ENCODE measurements at places on chromosomes 7 and 10.

DNA sequence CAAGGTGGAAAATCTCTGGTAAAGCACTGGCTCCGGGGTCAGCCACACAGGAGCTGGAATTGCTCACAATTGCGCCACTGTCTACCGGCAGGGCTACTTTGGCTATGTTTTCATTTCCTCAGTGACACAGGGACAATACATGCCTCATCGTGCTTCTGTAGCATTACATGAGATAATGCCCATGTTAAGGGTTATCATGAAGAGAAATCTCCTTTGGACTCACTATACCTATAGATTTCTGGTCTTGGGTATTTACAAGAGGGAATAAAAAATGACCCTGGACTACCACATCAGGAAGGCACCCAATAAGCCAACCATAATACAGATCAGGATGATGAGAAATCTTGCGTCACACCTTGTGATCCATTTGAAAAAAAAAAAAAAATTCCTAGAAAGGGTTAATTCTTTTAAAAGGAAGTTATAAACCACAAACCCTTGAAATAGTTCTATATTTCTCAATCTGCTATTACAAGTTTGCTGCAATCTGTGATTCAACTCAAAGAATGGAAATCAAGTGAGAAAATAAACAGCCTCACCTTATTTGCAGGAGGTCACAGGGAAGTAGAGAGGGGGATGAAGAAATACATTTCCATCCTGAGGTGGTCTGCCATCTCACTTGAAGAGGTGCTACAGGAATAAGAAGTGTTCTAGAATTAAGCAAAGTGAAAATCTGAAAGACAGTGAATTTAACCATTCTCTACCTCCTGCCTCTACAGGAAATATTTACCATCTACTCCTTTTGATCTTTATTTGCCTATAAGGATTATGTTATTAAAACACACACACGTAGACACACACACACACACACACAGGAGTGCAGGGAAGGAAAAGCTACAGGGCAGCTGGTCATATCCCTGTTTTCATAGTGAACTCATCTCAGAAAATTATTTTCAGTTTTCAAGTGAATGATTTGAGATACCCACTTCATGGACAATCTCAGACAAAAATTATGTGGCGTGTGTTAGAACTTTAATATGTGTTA lies 231.3 kb upstream of the CELF2 start:
- DNase-seq, result no peak

GRCh38 chr7:46630031-46630430 lies 709.0 kb upstream of the IGFBP3 start:
- DNase-seq, result no peak

- no peak for DNase-seq
These were observed 31.9 kb downstream of the PCBD1 start for GRCh38 chr10:70856454-70856853.

DNA sequence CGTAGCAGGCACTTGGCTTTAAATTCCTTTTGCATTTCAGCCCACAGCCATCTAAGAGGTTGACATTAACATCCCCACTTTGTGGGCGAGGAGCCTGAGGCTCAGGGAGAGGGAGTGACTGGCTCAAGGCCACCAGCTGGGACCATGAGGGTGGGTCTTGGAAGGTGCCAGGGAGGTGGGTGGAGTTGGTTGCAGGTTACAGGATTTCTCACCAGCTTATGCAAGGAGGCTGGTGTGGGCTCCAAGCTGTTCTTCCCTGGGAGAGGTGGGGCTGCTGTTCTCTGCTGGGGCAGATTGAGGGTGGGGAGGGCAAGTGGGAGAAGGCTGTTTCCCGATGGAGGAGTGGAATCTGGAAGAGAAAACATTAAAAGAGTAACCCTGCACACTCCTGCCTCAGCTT lies 14.1 kb upstream of the C10orf95 start:
- DNase-seq, result peak; percentile 76

DNA sequence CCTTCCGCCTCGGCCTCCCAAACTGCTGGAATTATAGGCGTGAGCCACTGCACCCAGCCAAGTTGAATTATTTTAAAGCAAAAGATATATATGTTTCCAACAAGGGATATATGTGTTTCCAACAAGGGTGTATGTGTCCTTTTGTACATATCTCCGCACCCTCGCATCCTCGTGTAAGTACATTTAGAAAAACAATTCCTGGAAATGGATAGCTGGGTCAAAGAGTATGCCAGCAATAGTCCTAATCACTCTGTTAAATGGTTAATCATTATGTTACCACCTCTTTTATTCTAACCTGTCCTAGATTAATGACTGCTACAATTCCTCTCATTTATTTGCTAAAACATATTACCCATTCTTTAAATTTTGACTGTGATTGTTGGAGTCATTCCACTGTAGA lies 28.0 kb downstream of the OR9A2 start:
- no peak for DNase-seq

DNA sequence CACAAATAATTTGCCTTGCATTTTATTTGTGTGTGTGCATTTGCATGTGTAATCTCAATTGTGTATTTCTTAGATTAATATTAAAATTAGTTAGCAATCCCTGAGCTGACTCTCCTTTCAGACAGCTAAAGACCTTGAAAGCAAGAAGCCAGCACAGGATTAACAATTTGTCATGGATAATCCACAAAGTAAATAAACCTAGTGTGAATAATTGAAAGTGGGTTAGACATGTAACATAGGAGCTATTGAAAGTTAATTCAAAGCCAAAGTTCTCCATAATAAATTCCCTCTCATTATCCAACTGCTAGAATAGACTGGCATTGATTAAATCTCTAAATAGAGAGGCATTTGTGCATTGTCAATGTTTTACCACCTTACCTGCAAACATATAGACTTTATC lies 326.1 kb downstream of the PLXDC2 start:
- DNase-seq, result no peak

- no peak for DNase-seq
These were observed 594.2 kb upstream of the FZD8 start for GRCh38 chr10:36236341-36236740.

Data from head of caudate nucleus (tissue), 42 donors.